Thoracic aorta endothelial cell (primary cell): ENCODE measurements at places on chromosomes 2 and 18. TPM values are rescaled to one million over a fixed set of nuclear protein-coding genes. Genes with fewer than 3 reads are reported as not detected.

The LRRFIP1 gene
- total RNA-seq, result 209 and 245 TPM in 2 replicates

The EVA1A gene
- 50.0 and 53.2 TPM in 2 replicates for total RNA-seq

The IL1R1 gene
- total RNA-seq, result 5.4 and 10.9 TPM in 2 replicates

The ASXL3 gene
- 0.14 and 0.66 TPM in 2 replicates for total RNA-seq

The SLC5A7 gene
- total RNA-seq, result not detected in 2 replicates

The STARD6 gene
- not detected in 2 replicates for total RNA-seq

The CD8B2 gene
- total RNA-seq, result not detected in 2 replicates

The DSG2 gene
- total RNA-seq, result 0.07 TPM in 1 of 2 replicates, not detected in the other

The CHRNG gene
- not detected in 2 replicates for total RNA-seq

The TMEM237 gene
- total RNA-seq, result 42.1 and 69.7 TPM in 2 replicates

The EMILIN2 gene
- 4.9 and 5.2 TPM in 2 replicates for total RNA-seq

The ANKRD30B gene
- total RNA-seq, result not detected in 2 replicates

The KCNE4 gene
- total RNA-seq, result under 0.01 TPM in 2 replicates

The STPG4 gene
- total RNA-seq, result 0.13 and 0.65 TPM in 2 replicates

The PAX3 gene
- not detected in 2 replicates for total RNA-seq

The TNFAIP6 gene
- total RNA-seq, result not detected in 2 replicates

The ZNF521 gene
- 181 and 194 TPM in 2 replicates for total RNA-seq

The FAM237A gene
- not detected in 2 replicates for total RNA-seq

The TMEM169 gene
- 0.07 and 0.13 TPM in 2 replicates for total RNA-seq

The ERFE gene
- 0.79 and 1.2 TPM in 2 replicates for total RNA-seq

The DNAH6 gene
- total RNA-seq, result under 0.01 and 0.14 TPM in 2 replicates

The ALPG gene
- not detected in 2 replicates for total RNA-seq

The NRP2 gene
- 67.1 and 151 TPM in 2 replicates for total RNA-seq

The MOGAT1 gene
- total RNA-seq, result not detected in 2 replicates

The CD8B gene
- not detected in 2 replicates for total RNA-seq

The GPD2 gene
- 123 TPM in 2 replicates for total RNA-seq

The TMEM198 gene
- not detected in 2 replicates for total RNA-seq

The GREB1L gene
- total RNA-seq, result 1.1 and 1.7 TPM in 2 replicates

The ATOH8 gene
- total RNA-seq, result 5.4 and 9.8 TPM in 2 replicates
